ENCODE measurements at places on chromosomes 16 and 17. TPM values are rescaled to one million over a fixed set of nuclear protein-coding genes. Genes with fewer than 3 reads are reported as not detected.

IRX3 gene
- total RNA-seq, result 15.9 TPM

- peak; percentile 27 for DNase-seq
These were observed 1.8 kb upstream of the PIK3R6 start for GRCh38 chr17:8869114-8869815.

- no peak for DNase-seq
These were observed 9.0 kb downstream of the TMEM11 start for GRCh38 chr17:21204935-21205334.

DNA sequence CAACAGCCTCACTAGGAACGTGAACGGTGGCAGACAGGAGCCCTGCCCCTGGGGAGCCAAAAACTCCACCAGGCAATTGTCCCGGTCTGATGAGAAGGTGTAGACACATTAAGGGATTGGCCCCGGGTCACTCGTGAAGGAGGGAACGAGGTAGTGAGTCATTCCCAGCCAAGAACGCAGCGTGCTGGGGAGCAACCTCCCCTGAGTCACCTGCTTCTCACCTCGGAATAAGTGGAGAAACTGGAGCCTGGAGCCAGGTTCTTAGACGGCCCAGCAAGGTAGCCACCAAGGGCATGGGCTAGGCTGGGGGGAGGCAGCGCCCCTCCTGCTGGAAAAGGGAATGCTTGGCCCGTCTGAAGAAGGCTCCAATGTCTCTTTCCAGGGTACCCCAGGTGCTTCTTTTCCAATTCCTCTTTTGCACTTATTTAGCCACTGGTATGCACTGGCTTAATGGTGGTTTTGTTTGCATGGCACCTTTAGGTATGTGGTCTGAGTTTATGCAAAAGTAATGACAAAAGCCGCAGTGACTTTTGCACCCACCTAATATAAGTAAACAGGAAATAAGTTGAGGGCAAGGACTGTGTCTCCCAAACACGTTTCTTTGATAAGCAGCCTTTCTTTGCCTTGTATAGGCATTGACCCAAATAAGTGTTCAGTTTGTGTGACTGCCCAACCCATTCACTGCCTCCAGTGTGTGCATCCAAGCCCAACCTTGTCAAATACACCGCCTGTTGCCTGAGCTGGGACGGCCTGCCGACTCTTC, 1.8 kb upstream of the HELZ start:
- DNase-seq, result no peak

Measured in SK-MEL-5 (cell line).